ENCODE measurements at places on chromosomes 5 and 9.

- DNase-seq: no peak
These were observed 202.5 kb upstream of the CLINT1 start for GRCh38 chr5:158061451-158061850.

DNA sequence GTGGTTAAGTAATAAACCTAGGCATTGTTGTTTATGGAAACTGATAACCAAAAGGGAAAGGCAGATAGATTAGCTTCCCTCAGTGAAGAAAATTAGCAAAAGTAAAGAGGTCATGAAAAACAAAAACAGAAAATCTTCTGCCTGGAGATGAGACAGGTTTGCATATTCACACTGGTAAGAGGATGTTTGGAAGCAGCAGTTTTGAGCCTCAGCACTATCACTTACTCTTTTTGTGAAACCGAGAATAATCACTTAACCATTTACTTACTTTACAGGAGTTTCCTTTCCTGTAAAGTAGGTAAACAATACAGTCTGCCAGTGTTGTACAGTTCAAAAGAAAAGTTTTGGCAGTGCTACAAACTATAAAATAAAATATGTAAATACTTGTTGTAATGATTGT is 35.5 kb upstream of the EMB start:
- no peak for DNase-seq

DNA sequence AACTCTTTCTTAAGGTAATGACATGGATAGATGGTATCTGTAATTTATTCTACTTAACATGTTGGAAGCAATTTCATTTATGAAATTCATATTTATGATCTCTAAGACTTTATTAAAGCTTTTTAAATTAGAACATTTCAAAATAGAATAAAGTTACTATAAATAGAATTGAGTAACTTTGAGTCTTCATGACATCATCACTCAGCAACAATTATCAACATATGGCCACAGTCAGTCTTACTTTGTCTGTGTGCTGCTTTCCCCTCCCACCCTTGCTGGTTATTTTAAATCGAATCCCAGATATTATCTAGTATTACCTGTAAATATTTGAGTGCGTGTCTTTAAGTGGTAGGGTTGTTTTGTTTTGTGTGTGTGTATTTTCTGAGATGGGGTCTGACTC is 65.2 kb downstream of the IPO11 start:
- no peak for DNase-seq

- no peak for DNase-seq
These were observed 34.3 kb downstream of the MTMR12 start for GRCh38 chr5:32278406-32278805.

GRCh38 chr9:69380301-69380700 is 55.3 kb downstream of the ENTREP1 start:
- no peak for DNase-seq

- DNase-seq: no peak
These were observed 67.7 kb downstream of the PRDM6 start for GRCh38 chr5:123156577-123157296.
